ENCODE measurements at places on chromosomes 6 and 20.
A peak's percentile ranks its signal among the peaks of the same experiment; 100 is the strongest.

- DNase-seq: no peak
These were observed 243.5 kb upstream of the PREP start for GRCh38 chr6:105646391-105646867.

- no peak for DNase-seq
These were observed 414.1 kb downstream of the PHF3 start for GRCh38 chr6:64049736-64050135.

DNA sequence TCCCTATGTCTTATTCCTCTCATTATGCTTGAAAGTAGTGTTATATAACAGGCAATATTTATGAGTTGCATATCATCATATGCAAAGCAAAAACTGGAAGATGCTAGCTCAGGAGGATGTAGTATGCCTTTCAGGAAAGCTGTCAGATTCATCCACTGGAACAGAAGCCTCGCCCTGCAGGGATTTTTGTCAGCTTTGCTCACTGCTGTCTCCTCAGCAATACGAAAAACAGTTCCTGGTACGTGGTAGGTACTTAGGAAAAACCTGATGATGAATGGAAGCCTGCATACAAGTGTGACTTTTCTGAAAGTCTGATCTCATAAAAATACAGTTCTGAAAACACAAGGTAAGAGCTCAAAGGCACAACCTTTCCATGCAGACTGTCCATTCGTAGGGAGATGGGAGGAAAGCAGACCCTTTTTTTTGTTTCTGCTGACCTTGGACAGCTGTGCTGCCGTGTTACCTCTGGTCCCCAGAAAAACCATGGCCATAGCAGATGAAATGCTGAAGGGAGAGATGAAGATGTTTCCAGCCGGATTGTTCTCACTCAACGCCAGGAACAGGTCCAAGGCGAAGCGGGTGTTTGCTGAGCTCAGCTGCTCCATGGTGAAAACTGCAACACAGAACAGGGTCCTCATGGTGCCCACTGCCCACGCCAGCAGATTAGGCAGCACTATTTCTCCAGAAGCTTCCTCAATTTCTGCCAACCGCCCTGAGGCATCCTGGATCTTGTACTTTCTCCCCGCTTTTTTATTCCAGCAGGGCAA lies 1.5 kb downstream of the SERPINB1 start:
- DNase-seq: no peak

DNA sequence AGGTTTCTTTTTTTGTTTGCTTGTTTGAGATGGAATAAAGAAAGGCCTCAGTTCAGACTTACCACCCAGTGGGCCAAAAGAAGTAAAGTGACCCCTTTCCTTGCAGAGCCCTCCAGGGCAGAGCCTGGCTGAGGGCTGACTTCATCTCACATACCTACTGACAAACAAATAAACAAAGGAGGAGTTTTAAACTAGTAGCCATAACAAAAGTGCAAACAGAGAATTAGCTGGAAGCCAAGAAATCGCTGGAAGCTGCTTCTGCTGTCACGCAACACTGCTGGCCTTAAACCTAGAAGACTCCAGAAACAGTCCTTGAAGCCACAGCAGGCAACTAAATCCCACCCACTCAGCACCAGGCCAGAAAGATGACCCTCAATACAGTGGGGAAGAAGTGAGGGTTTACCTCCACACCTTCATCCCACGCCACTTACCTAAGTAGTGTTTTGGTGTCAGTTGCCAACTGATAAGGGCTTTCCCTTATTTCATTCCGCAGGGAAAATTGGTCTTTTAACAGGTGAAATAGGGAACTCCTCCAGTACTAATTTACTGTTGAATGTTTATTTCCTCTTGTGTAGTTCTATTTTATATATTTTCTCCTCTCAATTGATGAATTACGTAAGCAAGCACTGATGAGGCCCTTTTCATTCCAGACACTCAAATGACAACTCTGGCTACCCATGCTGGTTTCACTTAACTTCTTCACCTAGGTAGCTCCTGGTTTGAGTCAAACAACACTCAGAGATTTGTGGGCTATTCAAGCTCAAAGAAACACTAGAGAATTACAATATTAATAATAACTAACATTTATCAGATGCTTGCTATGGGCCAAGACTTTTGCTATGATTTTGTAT lies 46.2 kb downstream of the EDN1 start:
- DNase-seq: no peak

DNA sequence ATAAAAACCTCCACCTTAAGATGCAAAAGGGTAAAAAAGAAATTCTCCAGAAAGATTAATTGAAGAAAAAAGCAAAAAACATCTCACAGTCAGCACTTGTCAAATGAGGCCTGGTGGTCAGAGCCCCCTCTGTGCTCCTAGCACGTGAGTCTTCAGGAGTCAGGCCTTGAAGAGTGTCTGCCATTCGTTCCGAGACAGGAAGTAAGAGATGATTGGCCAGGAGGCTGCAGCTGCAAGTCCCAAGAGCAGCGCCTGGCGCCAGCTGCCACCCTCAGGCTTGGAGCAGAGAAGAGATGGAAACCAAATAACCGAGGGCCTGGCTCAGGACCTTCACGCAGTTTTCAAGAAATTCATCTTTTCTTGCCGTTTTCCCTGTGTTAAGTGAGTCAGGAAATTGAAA lies 65.0 kb downstream of the FAM120B start:
- DNase-seq: no peak

DNA sequence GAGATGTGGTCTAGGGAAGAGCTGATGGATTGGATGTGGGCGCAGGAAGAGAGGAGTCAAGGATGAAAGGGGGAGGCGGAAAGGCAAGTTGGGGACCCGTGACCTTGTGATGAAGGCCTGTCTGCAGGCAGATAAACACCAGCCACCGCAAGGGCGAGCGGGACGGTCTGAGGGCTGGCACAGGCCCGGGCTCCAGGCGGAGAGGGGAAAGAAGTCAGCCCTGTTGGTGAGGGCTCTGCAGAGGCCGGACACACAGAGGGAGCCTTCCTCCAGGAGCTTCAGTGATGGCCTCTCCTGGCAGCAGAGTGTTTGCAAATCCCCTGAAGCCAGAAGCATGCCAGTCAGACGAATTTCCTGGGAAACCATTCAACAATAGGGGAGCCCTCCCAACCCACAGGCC lies 112.2 kb downstream of the ZDHHC14 start:
- DNase-seq: no peak

GRCh38 chr20:13775867-13776266 lies 8.9 kb downstream of the ESF1 start:
- DNase-seq: no peak

- DNase-seq: no peak
These were observed 94.4 kb downstream of the CD83 start for GRCh38 chr6:14212020-14212419.

- DNase-seq: no peak
These were observed 708.9 kb upstream of the CITED2 start for GRCh38 chr6:140083375-140083774.

DNA sequence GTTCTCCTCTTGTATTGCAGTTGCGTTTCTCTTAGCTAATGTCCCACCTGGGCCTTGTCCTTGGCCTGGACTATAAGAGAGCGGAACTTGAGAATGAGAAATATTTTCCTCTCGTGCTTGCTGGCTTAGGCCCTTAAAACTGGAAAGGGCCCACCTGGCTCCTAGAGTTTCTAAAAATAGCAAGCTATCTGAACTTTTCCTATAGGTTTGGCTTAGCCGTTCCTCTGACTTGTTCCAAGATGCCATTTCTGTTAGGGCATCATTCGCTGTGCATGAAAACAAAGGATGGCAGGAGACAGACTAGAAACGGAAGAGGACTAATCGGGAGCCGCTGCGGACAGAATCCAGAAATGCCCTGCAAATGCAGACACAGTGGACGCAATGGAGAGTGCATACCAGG lies 4.5 kb downstream of the RIPOR3 start:
- DNase-seq: no peak

- no peak for DNase-seq
These were observed 27.7 kb downstream of the TFEB start for GRCh38 chr6:41707565-41708200.

DNA sequence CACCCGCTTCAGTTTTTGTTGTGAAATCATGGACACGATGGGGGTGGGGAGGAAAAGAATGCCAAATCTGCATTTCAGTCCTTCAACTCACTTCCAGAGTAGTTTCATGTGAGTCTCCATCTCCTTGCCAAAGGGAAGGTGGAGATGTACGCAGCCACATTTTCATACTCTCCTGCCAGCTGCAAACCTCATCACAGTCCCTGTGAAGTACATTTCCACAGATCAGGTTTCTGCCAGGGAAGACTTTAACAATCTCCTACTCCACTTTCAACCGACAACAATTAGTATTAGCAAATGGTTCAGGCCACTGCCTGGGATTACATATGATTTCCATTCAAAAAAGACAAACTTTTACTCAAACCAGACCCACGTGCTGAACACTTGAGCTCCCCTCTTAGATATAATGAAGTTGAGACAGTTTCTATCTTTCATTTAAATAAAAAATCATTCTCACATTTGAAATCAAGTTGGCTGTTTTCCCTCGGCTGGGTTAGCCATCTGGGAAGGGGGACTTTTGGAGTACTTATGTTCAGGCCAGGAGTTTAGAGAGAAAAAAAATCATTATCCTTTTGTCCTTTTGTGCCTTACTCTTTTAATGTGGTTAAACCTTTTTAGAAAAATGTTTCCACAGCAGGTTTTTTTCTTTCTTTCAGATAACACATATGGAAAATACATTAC lies 51.0 kb upstream of the CEP162 start:
- DNase-seq: peak; percentile 38

DNA sequence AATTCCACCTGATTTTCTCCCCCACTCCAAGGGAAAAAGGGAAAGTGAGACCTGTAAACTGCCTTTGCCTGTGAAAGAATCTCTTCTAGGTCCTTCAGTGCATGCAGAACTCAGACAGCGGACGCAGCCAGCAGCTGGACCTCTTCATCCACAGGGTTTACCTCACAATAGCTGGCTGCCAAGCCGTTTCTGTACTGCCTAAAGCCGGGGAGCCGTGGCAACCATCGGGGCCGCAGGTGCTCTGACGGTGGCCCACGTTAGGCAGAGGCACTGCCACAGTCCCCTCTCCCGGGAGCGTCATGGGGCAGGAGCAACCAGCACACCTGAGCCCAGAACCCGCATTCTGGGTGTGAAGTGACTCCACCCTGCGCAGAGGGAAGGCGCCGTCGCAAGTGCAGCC lies 206.1 kb downstream of the TTLL2 start:
- no peak for DNase-seq

DNA sequence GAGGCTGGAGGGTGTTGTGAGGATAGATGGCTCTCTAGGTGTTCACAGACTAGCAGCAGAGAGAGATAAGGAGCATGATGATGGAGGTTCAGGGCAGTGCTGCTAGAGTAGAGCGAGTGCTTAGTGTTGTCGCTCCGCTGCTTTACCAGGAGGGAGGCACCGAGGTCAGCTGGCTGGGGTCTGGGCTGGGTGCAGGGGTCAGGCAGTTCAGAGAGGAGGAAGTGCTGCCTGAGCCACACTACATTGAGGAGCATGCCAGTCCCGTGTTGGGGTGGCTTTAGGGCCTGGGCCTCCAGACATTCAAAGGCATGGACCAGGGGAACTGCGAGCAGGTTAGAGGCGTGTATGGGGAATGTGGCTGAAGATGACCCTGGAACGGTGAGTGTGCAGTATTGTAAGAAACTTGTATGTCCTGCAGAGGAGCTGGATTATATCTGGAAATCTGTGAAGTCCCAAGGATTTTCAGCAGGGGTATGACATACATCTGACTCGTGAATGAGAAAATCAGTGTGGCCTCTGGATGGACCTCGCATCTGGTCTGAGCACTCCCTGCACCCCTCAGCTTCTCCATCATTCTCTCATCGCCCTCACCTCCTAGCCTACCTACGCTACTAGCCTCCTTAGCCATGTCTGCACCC lies 66.9 kb downstream of the IGF2R start:
- no peak for DNase-seq

GRCh38 chr20:58432186-58432954 lies 43.3 kb downstream of the VAPB start:
- DNase-seq: no peak

DNA sequence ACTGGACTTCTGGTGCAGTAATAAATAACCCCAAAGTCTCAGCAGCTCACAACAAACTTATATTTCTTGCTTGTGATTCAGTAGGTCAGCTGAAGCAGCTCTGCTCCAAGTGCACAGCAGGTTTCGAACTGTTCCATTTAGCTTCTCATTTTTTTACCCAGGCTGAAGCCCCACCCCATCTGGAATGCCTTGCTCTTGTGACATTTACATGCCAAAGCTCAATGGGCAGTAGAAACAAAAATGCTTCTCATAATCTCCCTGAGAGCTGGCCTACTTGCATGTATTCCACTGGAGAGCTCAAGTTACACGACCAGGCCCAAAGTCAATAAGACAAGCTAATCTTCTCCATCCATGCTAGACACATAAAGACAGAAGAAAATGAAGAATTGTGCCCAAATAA lies 165.2 kb downstream of the HAO1 start:
- peak; percentile 43 for DNase-seq

DNA sequence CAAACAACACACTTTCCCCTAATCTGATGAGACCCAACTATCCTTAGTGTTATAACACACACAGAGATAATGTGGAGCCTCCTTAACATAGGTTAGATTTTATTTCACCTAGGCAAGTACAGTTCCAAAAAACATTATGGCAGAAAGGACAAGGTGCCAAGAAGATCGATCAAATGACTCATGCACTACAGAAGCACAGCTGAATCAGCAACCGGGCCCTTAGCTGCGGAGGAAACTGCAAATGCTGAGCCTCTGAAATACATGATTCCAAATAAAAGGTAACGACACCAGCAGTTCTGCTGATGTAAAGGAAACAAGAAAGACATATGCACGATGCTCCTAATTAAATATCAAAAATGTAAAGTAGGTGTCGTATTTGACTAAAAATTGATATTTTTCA lies 19.9 kb upstream of the MUC21 start:
- peak; percentile 19 for DNase-seq

DNA sequence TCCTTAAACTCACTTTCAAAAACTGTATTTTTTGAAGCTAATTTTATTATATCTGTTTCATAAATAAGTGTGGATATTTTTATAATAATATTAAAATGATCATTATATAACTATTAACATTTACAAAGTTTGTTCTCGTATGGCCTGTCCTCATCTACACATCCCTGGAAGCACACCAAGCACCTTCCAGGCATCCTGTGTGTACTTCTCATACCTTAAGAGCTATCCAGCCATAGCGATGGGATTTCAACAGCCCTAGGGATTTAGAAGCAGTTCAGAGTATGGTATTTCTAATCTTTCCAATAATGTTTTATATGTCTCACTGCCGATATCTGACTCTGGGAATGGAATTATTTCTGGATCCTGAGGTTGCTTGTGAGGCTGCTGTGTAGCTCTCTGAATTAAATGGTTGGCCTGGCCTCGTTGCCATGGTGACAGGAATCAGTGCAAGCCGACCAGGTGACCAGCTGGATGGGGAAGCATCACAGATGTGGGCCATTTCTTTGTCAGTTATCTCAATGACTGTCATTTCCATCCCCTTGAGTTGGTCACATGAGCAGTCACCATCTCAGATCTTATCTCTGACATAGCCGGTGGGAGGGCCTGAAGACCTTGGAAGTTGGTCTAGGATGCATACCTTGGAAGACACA lies 265.2 kb upstream of the RIN2 start:
- DNase-seq: no peak

Data from AG08395 (cell line).